ENCODE measurements at places on chromosomes 2 and 18.

- no peak for DNase-seq
Measured at GRCh38 chr2:119425620-119426395, 5.8 kb upstream of the TMEM37 start.

- no peak for DNase-seq
Measured at GRCh38 chr18:34018336-34018735, 206.4 kb downstream of the NOL4 start.

GRCh38 chr2:120331903-120332302, 14.0 kb upstream of the INHBB start:
- no peak for DNase-seq

DNA sequence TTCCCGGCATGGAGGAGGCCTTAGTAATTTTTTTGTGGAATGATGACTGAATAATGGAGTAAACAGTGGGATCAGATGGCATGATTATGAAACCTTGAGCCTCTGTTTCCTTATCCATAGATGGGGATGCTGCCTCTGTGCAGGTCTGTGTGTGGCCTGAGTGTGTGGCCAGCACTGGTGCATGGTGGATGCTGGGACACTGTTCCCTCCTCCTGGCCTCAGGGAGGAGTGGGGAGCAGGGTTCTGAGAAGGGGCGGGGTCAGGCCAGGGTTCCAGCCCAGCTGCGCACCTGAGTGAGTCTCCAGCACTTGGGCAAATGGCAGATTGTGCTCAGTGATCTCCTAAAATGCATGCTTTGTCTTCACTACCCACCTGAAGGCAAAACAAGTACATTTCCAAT, 66.4 kb downstream of the DCDC2C start:
- no peak for DNase-seq

GRCh38 chr2:15912203-15912602, 28.1 kb upstream of the MYCN start:
- no peak for DNase-seq

GRCh38 chr2:85132834-85133637, at the start of gene TCF7L1:
Gene TCF7L1, plus strand, starts transcription at chr2:85133392. Its CDS starts 293 bp downstream, at chr2:85133685.
- peak; percentile 93 for DNase-seq

DNA sequence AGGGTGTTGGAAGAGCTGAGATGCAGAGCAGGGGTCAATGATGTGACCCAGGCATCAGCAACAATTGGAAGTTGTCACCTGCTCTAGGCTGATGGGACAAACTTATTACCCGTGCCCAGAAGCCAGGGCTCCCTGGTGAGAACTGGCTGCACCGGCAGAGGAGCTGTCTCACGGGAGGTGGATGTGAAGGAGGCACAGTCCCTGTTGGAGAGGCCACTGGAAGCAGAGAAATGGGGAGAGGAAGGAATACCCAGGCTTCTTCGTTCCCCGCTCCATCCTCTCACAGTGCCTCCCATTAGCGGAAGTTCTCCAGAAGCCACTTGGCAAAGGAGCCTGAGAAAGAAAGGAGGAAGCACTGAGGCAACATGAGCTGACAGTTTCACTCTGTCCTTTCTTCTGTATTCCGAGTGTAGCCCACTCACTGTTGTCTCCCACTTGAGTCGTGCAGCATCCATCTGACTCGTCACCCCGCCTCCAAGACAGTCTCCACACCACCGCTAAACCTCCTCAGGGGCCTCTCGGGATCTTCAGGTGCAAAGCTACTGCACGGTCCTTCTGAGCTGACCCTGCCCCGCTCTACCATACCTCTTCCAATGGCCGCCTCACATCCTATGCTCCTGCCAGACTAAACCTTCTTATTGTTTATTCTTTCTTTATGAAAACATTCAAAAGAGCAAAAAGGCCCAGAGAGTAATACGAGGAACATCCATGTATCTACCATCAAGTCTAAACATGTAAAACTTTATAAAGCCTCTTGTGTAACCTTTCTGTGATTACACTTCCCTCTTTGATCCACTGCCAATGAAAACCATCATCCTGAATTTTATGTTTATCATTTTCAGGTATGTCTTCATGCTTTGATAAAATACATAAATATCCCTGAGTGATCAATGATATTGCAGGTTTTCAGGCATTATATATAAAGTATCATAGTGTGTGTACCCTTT, 19.1 kb upstream of the AFTPH start:
- no peak for DNase-seq

DNA sequence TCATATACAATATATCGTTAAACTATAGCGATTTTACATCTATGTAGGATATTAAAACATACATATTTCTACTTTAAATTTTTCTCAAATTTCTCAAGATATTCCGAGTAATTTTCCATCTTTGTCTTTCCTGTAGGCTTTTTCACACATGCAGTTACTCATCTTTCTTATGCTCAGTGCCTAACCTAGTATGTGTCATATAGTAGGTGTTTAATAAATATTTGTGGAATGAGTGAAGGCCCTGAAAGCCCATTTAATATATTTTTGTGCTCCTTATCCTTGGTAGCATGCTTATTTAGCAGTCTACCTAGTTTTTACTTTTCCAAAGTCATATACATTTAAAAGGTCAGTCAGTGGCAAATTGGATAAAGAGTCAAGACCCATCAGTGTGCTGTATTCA, 67.3 kb downstream of the ITGB6 start:
- no peak for DNase-seq

- no peak for DNase-seq
Measured at GRCh38 chr2:18924886-18925285, 335.5 kb upstream of the NT5C1B start.

GRCh38 chr2:102171946-102172345, 14.9 kb upstream of the IL1RL2 start:
- no peak for DNase-seq

DNA sequence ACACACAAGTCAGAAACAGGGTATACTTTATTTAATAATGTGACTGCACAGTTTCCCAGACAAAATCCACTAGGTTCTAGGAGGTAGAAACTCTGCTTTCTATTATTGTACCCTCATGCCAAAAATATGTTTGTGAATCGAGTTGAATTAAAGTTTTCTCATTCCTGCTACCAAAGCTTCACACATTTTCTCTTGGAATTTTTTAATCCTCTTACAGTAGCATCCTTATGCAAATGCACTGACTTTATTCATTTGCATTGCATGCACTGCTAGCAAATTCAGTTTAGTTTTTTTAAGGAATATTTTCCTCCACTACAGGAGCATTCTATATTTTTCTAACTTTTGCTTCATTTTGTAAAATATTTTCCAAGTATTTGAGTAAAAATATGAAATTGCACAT, 4.8 kb upstream of the SCG2 start:
- no peak for DNase-seq

DNA sequence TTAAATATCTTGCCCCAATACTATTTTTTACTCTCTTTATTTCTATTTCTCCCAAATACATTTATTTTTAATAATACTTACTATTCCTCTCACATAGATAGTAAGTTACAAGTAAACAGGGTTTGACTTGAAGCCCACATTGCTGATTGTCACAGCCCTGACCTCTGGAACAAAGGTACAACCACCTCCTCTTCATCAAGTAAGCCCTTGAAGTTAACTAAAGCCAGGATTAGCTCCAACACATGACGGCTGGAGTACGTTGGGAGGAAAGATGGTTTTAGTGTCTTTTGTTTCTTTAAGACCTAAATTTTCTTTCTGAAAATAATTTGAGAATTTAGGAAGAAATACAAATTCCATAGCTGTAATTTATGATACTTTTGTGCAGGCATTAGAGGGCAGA, 949 bp downstream of the MYOM1 start:
- DNase-seq = no peak

DNA sequence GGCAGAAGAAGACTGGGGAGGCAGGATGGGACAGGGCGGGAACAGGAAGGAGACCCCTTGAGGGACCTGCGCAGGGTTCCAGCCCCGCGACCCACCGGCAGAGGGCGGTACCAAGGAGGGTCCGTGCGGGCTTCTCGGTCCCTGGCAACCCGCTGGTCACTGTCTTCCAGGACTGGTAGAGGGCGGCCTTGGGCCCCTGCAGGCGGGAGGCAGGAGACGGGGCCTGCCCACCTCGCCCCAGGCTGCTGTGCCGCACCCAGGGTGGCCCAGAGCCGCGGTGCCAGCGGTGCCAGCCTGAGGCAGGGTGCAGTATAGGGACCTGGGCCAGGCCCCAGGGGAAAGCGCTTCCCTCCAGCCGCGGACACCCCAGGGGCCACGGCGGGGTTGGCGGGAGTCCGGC, 34.5 kb downstream of the NEURL3 start:
- peak; percentile 54 for DNase-seq

- DNase-seq = no peak
Measured at GRCh38 chr2:64931246-64932115, 57.7 kb upstream of the SLC1A4 start.

GRCh38 chr2:121129692-121130091, 155.3 kb downstream of the TFCP2L1 start:
- no peak for DNase-seq

DNA sequence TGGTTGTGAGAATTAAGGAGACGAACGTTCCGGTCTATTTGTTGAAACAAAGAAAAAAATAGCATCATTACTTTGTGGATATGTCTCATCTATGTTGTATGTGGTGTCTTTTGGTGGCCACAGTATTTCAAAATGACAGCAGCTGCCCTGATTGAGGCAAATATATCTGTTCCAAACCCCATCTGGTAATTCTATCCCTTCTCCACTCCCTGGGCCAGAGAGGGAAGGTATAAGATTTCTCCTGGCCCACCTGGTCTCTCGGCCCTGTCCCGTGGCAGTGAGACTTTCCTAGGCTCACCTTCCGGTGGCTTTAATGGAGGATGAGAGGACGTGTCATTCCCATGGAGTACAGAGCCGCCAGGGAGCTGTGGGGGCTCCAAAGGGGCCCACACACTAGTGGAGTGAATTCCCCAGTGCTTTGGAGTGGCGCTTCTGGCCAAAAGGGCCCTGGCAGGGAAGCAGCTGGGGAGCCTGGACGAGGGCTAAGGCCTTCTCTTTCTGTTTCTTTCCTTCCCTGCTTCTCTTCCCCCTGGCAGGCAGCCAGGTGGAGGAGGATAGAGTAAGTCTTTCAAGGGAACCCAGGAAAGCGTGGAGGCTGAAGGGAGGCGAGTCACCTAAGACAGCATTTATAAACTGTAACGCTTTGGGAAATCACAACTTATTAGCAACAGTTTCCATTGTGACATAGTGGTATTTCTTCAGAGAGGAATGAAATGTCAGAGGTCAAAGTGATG, 5.6 kb downstream of the FOSL2 start:
- DNase-seq = no peak

DNA sequence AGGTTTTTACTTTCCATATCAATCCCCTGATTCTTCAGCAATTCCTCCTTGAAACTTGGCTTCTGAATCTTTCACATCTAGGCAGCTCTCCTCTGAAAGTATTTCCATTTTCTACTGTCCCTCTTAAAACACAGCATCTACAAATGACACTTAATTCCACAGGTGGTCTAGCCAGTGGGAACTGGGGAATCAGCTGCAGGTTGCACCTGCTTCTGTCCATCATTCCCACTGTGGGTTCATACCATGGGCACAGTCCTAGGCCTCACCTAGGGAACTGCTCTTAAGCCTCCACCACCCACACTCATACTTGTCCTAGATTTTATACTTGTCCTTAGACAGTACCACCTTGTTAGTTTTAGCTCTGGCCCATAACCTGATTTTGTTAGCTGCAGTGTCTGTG, 2.2 kb downstream of the LOXL3 start:
- no peak for DNase-seq

GRCh38 chr2:181164699-181165098, 184.3 kb downstream of the UBE2E3 start:
- DNase-seq = no peak

DNA sequence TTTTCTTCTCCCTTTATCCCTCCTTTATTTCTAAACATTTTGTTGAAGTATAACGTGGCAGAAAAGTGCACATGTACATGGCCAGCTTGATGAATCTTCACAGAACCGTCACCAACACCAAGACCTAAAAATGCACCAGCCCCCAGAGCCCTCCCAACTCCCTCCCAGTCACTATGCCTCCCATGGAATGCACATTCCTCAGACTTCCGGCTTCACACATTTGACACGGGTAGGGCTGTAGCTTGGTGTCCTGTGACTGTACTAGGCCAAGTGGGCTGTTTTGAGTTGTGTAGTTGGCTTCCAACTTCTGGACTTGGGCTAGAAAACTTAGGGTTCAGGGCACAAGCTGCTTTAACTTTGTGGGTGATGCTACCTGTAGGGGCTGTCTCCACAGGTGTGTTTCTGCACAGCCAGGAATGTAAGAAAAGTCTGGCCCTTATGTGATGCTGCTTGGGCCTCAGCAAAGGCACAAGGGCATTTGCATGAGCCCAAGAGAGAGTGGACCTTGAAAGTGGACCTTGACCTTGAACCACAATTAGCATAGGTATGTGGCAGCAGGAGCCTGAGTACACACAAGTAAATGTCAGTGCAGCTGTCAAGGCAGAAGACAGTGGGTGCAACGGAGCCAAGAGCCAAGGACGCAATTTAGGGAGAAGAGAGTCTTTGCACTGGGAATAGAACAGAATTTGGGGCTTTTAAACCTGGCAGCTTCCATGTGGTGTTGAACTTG, 78.4 kb downstream of the SEPTIN10 start:
- DNase-seq = no peak

DNA sequence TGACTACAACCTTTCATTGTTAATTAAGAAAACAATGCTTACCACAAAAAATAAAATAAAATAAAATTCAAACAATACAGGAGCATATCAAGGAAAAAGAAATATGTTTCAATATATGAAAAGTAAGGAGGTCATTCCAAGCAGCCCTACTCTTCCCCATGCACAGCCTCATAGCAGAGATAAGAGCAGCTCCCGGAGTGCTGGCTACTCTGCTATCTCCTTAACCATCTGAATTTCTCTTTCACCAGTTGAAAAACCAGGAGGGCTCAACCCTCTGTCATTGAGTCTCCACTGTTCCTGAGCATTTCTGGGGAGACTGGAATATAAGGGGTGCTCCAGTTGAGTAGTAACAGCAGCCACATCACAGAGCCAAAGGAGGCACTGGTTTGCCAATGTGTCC, 201.4 kb downstream of the TCF4 start:
- no peak for DNase-seq

DNA sequence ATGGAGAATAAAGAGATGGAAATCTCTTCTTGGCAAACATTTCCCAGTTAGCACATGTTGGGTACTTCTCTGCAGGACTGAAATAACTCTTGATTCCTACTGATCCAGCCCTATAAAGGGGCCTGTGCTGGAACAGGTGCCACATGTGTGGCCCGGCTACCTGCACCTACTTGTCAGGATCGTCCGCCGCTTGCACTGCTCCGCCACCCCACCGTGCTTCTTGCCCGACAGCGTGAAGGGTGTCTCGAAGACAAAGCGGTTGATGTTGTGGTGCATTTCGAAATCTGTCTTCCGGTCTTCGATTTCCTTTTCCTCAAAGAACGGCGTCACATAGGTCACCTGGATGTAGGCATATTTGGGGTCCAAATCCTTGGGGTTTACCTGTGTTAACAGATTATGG, 58.6 kb upstream of the CCDC195 start:
- no peak for DNase-seq

GRCh38 chr2:173048897-173049661, 26.6 kb upstream of the MAP3K20 start:
- DNase-seq = no peak

DNA sequence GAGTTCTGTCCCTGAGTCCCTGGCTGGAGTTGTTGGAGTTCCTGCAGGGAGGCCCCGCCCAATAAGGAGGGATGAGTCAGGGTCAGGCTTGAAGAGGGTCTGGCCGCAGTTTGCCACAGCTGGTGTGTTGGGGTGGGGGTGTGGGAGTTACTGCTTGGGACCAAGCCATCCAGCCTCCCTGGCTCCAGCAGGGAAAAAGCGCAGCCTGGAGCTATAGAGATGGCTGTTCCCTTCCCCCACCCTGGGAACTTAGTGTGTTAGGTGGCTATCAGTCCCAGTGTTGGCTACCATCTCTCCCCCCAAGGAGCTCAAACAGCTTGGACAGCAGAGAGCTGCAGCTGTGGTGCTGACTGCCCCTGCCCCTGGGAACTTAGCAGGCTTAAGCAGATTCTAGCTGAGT, 13.2 kb upstream of the TANK start:
- DNase-seq = no peak
